ENCODE measurements at places on chromosomes 7 and 10.

DNA sequence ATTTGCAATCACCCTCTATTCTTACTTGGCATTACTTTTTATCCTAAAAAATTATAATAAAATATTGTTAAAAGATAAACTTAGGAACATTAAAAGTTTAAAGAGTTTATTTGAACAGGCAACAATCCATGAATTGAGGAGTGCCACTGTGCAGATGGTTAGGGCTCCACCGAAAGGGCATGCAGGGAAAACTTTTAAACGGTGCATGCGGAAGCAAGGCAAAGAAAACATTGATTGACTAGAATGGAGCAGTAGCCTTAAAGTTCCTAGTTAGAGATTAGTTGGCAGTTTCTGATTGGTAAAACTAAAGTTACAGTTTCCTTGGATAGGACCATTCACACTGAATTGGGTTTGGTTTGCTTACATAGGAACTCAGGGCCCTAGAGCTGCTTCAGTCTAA is 17.3 kb downstream of the CC2D2B start:
- DNase-seq, result no peak

DNA sequence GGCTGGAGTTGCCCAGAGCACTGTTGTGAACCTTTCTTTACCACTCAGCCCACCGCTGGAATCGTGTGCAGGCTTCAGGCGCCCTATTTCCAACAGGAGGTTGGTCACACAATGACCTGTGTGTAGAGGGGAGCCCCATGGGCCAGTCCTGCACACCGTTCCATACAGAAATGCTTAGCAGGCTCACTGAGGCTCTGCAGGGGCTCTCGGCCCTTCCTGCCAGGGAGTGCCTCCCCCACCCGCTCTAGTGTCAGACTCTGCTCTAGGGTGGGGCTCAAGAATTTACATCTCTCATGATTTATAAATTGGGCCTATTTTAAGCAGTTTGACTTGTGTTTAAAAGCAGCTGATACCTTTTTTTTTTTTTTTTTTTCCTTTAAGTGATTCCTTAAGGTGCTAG is 42.0 kb downstream of the SHH start:
- no peak for DNase-seq

DNA sequence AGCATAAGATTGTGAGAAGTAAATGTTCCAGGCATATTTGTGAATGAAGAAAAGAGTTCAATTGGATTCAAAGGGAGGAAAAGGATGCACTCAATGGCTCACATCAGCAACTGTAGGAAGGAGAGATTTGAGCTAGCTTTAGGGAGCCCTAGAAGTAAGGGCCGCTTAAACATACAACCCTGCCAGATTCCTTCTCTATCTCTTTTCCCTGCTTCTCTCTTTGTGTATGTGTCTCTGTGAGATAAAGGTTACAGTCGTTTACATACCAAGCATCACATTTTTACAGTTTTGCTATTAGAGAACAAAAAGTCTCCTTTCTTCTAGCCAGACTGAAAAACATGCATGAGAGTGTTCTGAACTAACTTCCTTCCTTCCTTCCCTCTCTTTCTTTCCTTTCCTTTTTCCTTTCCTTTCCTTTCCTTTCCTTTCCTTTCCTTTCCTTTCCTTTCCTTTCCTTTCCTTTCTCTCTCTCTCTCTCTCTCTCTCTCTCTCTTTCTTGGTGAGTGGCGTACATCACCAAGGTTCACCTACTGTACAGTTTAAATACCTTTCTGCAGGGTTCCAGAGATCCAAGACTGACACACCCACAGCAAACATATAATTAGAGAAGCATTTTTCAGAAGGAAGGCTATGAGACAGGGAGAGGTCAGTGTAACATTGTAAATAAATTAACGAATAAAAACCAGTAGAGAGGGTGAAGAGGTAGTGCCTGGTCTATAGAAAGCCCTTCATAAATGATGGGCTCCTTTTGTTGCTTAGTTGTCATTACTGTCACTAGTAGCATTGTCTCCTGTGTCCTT is 240.4 kb downstream of the ARL4A start:
- no peak for DNase-seq

- no peak for DNase-seq
Observed at GRCh38 chr7:84502239-84502638, 307.6 kb upstream of the SEMA3A start.

DNA sequence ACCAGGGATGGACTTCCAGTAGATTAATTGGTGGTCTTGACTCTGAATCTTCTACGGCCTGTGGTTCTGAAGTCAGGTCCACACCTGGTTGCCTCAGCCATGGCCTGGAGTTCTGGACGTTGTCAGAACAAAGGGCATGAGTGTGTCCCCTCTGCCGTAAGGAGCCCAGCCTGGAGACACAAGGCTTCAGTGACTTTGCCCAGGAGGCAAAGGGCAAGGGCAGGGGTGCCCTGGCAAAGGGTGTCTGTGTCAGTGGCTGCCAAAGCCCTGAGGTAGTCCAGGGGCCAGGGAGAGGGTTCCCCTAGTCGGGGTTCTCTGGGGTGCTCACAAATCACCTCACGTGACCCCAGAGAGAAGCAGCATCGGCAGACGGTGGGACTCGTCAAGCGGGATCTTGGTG is 273.2 kb upstream of the ZNF32 start:
- no peak for DNase-seq

GRCh38 chr7:23938937-23939552 is 229.0 kb downstream of the STK31 start:
- no peak for DNase-seq

- no peak for DNase-seq
Observed at GRCh38 chr7:90879924-90880323, 283.8 kb downstream of the CDK14 start.

GRCh38 chr7:22723637-22724036 is 3.4 kb upstream of the IL6 start:
- no peak for DNase-seq

GRCh38 chr7:17130281-17131059 is 168.0 kb upstream of the AHR start:
- no peak for DNase-seq

DNA sequence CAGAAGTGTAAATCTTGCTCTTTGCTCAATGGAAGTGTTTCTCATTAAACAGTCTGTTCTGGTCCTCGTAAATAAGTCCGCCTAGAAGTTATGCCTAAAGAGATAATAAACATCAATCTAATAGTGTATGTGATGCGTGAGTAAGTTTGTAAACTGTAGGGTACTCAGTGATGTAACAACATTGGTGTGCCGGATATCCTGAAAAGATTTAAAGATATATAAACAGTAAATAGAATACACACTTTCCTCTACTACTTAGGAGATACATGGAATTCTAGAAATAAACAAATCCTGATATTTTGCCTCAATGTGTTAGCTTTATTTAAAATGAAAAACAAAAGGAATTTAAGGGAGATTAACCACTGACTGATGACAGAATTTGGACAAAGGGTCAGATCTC is 123.5 kb downstream of the AHR start:
- no peak for DNase-seq

- DNase-seq, result no peak
Observed at GRCh38 chr10:34089253-34089652, 725.8 kb downstream of the PARD3 start.

Measured in activated CD8-positive, alpha-beta memory T cell treated with anti-CD3 and anti-CD28 coated beads, Interleukin-2, amount 50 U/mL, for 48 hours (primary cell).